Daoy (cell line): ENCODE measurements at places on chromosomes 5 and 9.

DNA sequence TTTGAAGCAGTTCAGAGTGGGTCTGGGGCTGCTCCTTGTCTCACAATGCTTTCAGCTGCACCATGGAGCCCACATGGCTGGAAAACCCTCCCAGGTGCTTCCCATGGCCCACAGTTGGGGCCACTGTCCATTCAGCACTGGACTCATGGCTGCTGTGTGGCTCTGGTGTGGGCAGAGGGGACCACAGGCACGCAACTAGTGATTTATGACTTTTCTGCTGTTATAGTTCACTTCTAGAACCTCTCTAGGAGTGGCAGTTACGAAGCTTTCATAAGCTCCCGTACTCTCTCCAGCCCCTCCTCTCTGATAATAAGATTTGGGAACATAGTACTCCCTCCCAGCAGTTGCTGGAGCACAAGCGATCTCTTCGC, 29.0 kb downstream of the GLRA1 start:
- peak; percentile 44 for DNase-seq

GRCh38 chr5:176792655-176793342, 17.6 kb upstream of the UNC5A start:
- DNase-seq, result no peak

GRCh38 chr9:136012651-136013050, 51.5 kb upstream of the UBAC1 start:
- no peak for DNase-seq

GRCh38 chr9:107378006-107378405, 94.9 kb downstream of the RAD23B start:
- no peak for DNase-seq

- no peak for DNase-seq
Measured at GRCh38 chr5:135890296-135890695, 5.3 kb downstream of the IL9 start.
